Caki2 (cell line): ENCODE measurements at places on chromosomes 16 and 17. TPM values are rescaled to one million over a fixed set of nuclear protein-coding genes. Genes with fewer than 3 reads are reported as not detected.

DNA sequence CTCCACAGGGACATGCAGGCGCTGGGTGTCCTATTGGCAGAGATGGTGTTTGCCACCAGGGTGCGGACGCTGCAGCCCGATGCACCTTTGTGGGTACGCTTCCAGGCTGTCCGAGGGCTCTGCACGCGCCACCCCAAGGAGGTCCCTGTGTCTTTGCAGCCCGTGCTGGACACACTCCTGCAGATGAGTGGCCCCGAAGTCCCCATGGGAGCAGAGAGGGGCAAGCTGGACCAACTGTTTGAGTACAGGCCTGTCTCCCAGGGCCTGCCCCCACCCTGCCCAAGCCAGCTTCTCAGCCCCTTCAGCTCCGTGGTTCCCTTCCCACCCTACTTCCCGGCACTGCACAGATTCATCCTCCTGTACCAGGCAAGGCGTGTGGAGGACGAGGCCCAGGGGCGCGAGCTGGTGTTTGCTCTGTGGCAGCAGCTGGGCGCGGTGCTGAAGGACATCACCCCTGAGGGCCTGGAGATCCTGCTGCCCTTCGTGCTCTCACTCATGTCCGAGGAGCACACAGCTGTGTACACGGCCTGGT, 2.8 kb downstream of the WDR81 start:
- no peak for DNase-seq

GRCh38 chr17:33416131-33416530, 123.0 kb upstream of the ASIC2 start:
- DNase-seq = no peak

DNA sequence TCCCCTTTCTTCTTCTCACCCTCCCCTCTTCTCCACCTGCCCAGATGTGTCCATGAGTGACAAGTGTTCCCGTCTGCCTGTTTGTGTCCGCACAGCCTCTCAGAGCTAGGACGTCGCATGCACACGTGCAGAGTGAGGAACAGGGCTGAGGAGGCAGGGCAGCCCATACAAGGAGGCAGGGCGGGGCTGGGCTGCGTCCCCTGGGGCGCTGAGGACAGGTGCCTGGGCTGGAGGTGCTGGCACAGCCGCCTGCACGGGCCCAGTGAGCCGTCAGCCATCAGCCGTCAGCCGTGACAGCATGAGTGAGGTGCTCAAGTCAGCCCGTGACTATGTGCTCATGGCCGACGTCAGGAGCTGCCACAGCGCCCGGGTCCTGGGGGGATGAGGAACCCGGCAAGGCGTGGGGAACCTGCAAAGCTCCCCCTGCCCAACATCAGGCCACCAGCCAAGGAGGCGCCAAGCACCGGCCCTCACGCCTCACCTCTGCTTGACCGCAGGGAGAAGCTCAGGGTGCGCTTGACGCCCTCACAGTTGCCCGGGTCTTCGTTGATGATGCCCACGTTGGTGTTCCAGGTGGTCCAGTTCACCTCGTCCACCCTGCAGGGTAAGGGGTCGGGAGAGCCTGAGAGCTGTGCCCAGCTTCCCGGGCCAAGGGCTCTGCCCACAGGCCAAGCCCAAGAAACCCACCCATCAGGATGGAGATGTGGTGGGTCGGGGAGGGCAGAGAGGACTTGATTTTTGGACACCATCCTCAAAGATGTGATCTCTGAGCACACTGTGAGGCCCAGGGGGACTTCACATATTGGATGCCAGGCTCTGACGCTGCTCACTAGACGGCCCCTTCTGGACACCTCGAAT, 13.7 kb upstream of the TRPV3 start:
- no peak for DNase-seq

The CDR2L gene
- 32.7 and 33.6 TPM in 2 replicates for total RNA-seq

GRCh38 chr17:8021565-8022359, 17.1 kb upstream of the ALOX15B start:
- DNase-seq = no peak

The RTN4RL1 gene
- total RNA-seq = 8.1 and 12.2 TPM in 2 replicates

GRCh38 chr17:34798581-34798980, 162.7 kb downstream of the CCT6B start:
- no peak for DNase-seq

DNA sequence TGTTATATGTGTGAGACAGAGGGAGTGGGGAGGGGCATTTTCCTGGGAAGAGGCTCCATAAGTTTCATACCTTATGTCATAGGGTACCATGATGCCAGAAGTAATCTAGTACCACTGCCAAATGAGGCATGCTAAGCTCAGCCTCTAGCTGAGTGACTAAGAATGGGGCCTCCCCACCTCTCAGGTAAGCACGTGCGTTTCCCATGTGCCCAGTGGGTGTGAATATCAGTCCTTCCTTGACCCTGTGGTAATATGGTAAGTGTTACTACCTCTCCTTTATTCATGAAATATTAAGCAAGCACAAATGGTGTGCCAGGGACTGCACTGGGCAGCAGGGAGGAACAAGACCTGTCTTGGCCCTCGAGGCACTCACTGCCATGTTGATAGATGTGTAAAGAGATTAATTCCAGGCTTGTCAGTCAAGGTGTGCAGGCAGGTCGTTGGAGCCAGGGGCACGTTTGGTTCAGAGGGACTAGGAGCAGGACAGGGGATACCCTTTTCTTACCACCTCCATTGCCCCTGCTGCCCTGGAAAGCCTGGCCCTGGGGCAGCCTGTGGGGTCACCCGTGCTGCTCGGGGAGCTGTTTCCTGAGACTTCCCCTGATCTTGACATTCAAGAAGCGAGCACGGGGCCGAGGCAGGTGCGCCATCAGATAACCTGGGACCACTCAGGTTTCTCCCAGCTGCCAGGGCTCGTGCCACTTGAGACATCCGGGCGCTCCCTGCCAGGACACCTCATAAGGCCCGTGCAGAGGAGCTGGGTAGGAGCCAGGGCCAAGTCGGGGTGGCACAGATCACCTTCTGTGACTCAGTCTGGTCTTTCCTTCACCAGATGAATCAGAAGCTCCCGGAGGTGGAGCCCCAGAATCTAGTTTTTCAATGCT, 8.8 kb downstream of the RSAD1 start:
- DNase-seq = no peak

The CCDC40 gene
- 7.2 and 41.3 TPM in 2 replicates for total RNA-seq

The FDXR gene
- 99.8 and 108 TPM in 2 replicates for total RNA-seq

GRCh38 chr17:3691617-3692067, 4.3 kb downstream of the P2RX5 start:
- DNase-seq = no peak

- DNase-seq = no peak
Observed at GRCh38 chr17:888998-889441, 90.6 kb downstream of the NXN start.
